ENCODE measurements at places on chromosomes 7 and 10. TPM values are rescaled to one million over a fixed set of nuclear protein-coding genes. Genes with fewer than 3 reads are reported as not detected.

The HOXA5 gene
- 6.8 TPM for total RNA-seq

The C10orf90 gene
- 3.7 TPM for total RNA-seq

The SNX10 gene
- 4.9 TPM for total RNA-seq

The DYDC2 gene
- total RNA-seq = 0.16 TPM

The FRAT2 gene
- total RNA-seq = 8.2 TPM

The TMEM168 gene
- total RNA-seq = 8.8 TPM
